Testis (tissue), 5 donors: ENCODE measurements at places on chromosomes 7 and 10. TPM values are rescaled to one million over a fixed set of nuclear protein-coding genes. Genes with fewer than 3 reads are reported as not detected.

Gene NEUROG3
- not detected for polyA plus RNA-seq

Gene LIPF
- 1.3 TPM for polyA plus RNA-seq

DNA sequence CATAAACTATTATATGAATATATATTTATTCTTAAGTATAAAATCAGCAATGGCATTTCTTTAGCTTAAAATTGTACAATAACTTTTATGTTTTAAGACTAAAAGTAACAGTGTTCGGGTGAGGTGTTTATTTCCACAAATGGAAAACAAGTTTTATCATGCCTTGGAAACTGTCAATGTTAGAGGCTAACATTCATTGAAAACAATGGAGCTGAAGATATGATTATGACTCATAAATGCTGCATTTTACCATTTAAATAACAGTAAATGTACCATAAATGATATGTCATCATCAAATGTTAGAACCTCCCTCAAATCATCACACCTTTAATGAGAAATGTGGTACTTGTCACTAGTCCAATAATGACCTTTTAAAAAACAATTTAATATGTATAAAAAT, 897.3 kb downstream of the PCDH15 start:
- no peaks in the 10 kb centered on the region for H3K27me3 ChIP-seq
- no peak overlapping the region for H3K4me3 ChIP-seq
- no peak for DNase-seq
- H3K36me3 ChIP-seq: no peaks in the 10 kb centered on the region
- no peak overlapping the region for H3K27ac ChIP-seq

Gene GLCCI1
- 42.2 TPM for polyA plus RNA-seq

GRCh38 chr10:122485670-122486069, 24.3 kb downstream of the HTRA1 start:
- no peak for DNase-seq
- H3K4me1 ChIP-seq: no peaks in the 10 kb centered on the region
- H3K4me3 ChIP-seq: no peak overlapping the region
- no peaks in the 10 kb centered on the region for H3K36me3 ChIP-seq
- H3K27me3 ChIP-seq: no peaks in the 10 kb centered on the region

DNA sequence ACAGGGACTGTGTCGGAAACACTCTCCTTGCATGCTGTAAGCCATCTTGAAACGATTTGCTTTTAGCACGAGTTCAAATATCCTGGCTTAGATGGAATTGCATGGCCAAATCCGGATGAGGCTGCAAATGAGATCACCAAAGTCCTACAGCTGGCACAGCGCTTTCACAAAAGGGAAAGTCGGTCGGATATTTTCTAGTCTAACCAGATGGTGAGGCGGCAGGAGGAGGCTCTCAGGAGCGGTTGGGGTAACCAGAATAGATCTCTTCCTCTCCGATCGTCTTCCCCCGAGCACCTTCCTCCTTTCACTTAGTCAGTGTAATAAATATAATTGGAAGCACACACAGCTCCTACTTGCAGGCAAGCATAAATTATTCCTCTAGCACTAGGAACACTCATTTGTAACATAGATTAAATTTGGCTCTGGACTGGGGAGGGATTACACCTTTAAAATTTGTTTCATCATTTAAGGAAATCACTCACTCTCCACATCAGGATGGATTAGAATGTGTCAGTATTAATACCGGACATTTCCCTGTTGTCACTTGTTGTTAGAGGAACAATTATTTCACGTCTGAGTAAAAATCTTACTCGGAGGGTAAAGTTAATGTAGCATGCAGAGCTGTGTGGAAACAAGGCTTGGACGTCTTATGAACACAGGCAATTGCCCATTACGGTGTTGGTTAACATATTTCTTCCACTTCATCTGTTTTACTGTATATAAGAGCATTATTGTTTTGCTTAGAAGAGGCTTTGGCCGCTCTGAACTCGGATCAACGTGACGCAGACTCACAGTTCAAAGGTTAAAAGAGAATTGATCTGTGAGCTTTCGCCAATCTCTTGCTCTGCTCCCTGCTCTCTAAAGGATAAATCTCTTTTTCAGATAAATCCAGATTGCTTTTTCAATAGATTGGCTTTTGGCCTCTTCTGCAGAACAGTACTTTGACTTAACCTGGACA, 857.9 kb downstream of the TYW1 start:
- no peak overlapping the region for H3K4me3 ChIP-seq
- H3K27me3 ChIP-seq: no peaks in the 10 kb centered on the region
- H3K4me1 ChIP-seq: no peaks in the 10 kb centered on the region
- no peaks in the 10 kb centered on the region for H3K36me3 ChIP-seq
- DNase-seq: no peak
- H3K27ac ChIP-seq: no peak overlapping the region
